ENCODE measurements at places on chromosomes 3 and 15.

GRCh38 chr3:31639828-31640227, 107.1 kb downstream of the STT3B start:
- no peak overlapping the region for H3K4me3 ChIP-seq
- H3K27ac ChIP-seq: no peak overlapping the region
- H3K36me3 ChIP-seq: peaks cover 9% of the 10 kb centered on the region
- DNase-seq: no peak
- no peaks in the 10 kb centered on the region for H3K4me1 ChIP-seq

DNA sequence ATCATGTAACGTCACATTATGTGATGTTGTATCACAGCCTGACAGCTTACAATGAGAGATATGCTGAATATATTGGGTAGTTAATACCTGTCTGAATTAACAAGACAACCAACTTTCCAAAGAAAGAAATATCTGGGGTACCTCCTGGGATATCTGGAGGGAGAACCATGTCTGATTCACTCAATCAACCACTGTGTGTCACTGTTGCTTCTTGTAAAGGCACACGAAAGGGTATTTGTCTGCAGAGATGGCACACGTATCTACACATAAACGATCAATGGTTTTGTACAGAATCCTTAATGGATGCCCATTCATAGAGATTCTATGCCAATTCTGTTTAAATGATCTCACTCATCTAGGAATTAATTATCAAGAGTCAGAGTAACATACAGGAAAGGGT, 252.1 kb upstream of the TMCO5A start:
- no peaks in the 10 kb centered on the region for H3K27me3 ChIP-seq
- no peaks in the 10 kb centered on the region for H3K36me3 ChIP-seq
- H3K4me1 ChIP-seq: no peaks in the 10 kb centered on the region
- H3K4me3 ChIP-seq: no peak overlapping the region

GRCh38 chr3:94612631-94613030, 549.8 kb downstream of the NSUN3 start:
- H3K4me3 ChIP-seq: no peak overlapping the region
- H3K27ac ChIP-seq: no peak overlapping the region
- H3K4me1 ChIP-seq: no peaks in the 10 kb centered on the region
- no peaks in the 10 kb centered on the region for H3K36me3 ChIP-seq
- H3K27me3 ChIP-seq: no peaks in the 10 kb centered on the region
- no peak for DNase-seq

DNA sequence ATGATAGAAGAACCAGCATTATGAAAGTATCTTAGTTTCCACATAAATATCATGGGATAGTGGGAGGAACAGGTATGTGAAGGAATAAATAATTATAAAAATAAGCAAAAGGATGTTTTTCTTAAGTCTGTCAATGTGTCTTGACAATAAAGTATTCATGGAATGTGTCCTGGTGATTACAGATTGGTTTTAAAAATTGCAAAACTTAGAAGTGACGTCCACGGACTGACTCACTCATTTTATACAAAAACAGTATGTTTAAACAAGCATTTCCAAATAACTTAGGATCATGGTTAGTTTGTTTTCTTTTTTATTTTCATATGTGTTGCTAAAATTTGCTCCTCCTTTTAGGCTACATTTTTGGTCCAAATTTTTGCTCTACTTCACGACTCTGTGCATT, 687.0 kb upstream of the NECTIN3 start:
- no peaks in the 10 kb centered on the region for H3K27me3 ChIP-seq
- no peak overlapping the region for H3K4me3 ChIP-seq
- no peak overlapping the region for H3K27ac ChIP-seq
- H3K4me1 ChIP-seq: no peaks in the 10 kb centered on the region
- no peak for DNase-seq

DNA sequence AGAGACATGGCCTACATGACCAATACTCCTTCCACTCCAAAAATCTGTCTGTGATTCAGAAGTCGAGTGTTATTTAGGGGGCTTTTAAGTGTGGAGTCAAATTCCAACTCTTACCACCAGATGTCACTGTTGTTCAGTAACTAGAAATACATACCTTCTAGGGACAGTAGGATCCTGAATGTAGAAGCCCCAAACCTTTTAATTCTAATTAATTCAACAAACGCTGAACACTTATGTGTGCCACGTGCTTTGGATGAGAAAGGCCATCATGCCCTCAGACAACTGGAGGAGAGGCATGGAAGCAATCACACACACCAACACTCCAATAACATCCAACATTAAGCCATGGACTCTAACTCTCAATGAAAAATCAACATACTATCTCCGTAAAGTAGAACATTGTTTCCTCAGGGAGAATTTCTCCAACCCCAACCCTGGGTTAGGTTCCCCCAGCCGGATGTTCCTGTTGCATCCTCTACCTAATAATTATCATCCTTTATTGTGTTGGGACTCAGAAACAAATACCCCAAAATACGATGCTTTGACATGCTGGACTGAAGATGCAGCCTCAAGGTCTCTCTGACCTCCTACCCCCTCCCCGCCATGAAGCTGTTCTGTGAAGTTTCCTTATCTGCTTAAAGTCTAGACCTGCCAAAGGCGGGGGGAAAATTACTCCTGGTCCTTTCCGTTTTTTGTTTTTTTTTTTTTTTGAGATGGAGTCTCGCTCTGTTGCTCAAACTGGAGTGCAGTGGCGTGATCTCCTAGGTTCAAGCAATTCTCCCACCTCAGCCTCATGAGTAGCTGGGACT, 8.0 kb upstream of the CCDC13 start:
- H3K4me1 ChIP-seq: no peaks in the 10 kb centered on the region
- no peak overlapping the region for H3K27ac ChIP-seq
- H3K27me3 ChIP-seq: no peaks in the 10 kb centered on the region
- peak; percentile 26 for DNase-seq
- peaks cover 21% of the 10 kb centered on the region for H3K36me3 ChIP-seq
- no peak overlapping the region for H3K4me3 ChIP-seq

- no peak for DNase-seq
- no peaks in the 10 kb centered on the region for H3K4me1 ChIP-seq
- H3K27me3 ChIP-seq: no peaks in the 10 kb centered on the region
- H3K27ac ChIP-seq: no peak overlapping the region
- no peaks in the 10 kb centered on the region for H3K36me3 ChIP-seq
Observed at GRCh38 chr3:86175593-86176444, 815.1 kb downstream of the VGLL3 start.

DNA sequence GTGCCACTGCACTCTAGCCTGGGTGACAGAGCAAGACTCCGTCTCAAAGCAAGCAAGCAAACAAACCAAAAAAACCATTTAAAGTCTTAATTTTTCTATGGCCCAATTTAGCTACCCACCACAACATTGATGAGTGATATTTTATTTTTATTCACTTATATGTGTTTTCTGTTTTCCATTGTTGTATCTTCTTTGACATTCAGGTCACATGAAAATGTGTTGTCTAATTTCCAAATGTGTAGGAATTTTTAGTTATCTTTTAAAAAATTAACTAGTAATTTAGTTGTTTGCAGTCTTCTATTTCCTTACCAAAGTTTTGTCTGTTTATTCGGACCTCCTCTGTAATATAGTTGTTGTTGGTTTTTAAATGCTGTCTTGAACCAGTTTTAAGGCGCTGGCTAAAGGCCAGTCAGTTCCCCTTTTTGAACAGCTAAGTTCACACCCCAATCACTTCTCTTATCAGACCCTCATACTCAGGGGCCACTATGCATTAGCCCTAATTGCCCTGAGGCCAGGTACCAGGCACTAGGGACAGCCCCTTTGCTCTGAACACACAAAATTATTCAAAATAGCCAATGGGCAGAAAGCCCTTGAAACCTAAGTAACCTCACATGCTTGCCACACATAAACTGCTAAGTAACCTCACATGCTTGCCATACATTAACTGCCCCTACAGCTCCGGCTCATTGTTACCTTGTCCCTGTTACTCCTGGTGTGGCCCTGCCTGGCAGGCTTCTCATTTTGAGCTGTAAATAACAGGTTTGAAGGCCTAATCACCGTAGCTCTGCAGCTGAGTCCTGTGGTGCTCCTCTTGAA, 4.3 kb upstream of the CCR4 start:
- no peak overlapping the region for H3K4me3 ChIP-seq
- no peaks in the 10 kb centered on the region for H3K27me3 ChIP-seq
- H3K4me1 ChIP-seq: no peaks in the 10 kb centered on the region
- no peak for DNase-seq
- H3K27ac ChIP-seq: no peak overlapping the region

DNA sequence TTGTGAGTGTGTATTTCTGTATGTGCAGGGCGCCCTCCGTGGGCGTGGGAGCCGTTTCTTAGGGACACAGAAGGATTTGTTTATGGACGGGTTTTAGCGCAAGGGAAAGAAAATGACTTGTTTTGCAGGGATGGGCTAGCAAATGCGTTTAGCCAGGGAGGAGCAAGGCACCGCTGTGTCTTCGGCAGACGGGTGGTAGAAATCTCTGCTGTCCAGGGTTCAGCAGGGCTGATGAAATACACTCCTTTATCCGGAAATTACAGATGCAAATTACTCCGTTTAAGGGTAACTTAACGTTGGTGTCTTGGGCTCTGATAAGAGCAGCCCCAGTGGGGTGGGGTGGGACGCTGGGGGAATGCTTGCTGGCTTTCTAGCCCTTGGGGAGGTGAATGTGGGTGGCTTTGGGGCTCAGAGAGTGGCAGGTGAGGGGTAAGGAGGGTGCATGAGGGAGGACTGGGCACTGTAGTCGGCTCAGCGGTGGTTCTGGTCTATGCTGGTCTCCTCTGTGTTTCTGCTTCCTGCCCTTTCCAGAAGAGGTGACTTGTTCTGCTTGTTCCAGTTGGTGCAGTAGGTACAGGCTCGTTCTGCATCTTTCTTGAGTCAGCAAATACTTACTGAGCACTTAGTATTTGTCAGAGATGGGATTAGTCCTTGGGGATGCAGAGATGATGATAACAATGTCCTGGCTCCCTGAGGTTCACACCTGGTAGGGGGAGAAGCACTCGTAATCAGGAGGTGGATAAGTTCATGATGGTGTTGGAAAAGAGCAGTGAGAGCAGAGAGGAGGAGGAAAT, 954 bp downstream of the SV2B start:
- no peaks in the 10 kb centered on the region for H3K36me3 ChIP-seq
- DNase-seq: no peak
- H3K4me1 ChIP-seq: peaks cover 42% of the 10 kb centered on the region

- H3K27ac ChIP-seq: no peak overlapping the region
- no peaks in the 10 kb centered on the region for H3K36me3 ChIP-seq
Observed at GRCh38 chr3:127483902-127484591, 106.5 kb downstream of the TPRA1 start.

DNA sequence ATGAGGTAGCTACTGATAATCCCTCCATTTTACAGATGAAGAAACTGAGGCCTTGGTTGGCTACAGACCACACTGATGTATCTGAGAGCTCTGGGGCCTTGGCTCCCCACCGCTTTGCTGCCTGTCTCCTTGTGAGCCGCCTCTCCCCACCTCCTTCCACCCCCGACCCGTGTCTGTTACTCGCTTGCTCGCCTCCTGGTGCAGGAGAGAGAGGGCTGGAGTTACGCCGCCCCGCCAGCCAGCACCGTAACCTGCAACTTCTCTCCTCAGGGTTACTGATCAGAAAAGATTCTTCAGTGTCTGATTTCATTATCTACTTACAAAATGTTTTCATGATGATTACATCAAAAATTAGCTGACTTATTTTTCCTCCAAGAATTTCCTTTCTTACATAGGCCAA, 34.1 kb downstream of the TM2D3 start:
- peak; percentile 57 for DNase-seq
- H3K36me3 ChIP-seq: no peaks in the 10 kb centered on the region
- peak overlapping the region; percentile 20 for H3K27ac ChIP-seq
- H3K4me1 ChIP-seq: peaks cover 47% of the 10 kb centered on the region

GRCh38 chr3:14132689-14133088, 7.8 kb downstream of the TMEM43 start:
- no peak for DNase-seq
- no peak overlapping the region for H3K27ac ChIP-seq
- H3K27me3 ChIP-seq: no peaks in the 10 kb centered on the region
- peaks cover 13% of the 10 kb centered on the region for H3K4me1 ChIP-seq
- no peak overlapping the region for H3K4me3 ChIP-seq

DNA sequence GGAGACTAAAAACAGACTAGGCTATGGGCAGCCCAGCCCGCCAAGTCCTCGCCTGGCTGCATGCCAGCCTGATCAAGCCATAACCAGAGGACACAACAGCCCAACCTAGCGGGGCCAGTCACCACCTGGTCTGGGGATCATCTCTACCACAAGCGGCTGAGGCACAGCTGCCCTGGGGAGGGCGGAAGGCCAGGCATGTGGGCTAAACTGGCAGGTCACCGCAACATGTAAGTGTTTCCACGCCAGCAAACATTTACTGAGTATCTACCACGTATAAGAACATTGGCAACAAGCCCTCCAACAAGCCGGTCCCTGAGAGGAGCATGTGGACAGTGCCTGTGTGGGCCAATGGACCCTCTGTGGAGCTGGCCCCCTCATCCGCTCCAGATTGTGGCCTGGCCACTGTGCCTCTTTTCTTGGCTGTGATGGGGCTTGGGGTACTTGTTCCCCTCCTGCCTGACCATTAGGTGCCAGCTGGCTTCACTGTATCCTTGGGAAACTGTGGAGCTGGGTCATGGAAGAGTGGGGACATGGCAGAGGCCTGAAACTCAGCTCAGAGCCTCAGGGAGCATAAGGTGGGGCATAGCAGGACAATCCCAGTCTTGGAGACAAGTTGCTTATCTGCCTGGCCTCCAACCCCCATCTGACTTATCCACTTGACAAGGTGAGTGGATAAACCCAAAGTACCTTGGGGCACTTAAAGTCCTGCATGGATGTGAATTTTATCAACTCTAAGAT, 9.0 kb downstream of the UBXN7 start:
- peak overlapping the region; percentile 71 for H3K27ac ChIP-seq
- no peaks in the 10 kb centered on the region for H3K27me3 ChIP-seq
- no peaks in the 10 kb centered on the region for H3K36me3 ChIP-seq
- no peak overlapping the region for H3K4me3 ChIP-seq
- DNase-seq: peak; percentile 76

DNA sequence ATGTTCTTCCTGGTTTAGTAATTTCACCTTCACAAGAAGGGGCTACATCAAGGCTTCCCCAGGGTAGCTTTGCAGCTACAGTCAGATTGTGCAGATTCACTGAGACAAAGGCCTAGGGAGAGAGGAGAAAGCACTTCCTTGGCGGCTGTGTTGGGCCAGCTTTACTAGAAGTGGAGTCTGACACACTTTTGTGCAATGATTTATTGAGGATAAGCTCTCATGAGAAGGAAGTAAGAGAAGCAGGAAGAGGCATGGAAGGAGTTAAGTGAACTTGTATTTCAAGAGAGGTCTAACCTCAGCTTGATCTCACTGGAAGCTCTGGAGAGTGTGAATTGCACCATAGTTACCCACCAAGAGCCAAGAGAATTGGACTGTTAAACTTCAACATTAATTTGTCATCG, 78.9 kb downstream of the TGFBR2 start:
- no peaks in the 10 kb centered on the region for H3K27me3 ChIP-seq
- no peak for DNase-seq
- peak overlapping the region; percentile 48 for H3K27ac ChIP-seq
- H3K4me3 ChIP-seq: no peak overlapping the region

- no peak overlapping the region for H3K27ac ChIP-seq
- no peaks in the 10 kb centered on the region for H3K4me1 ChIP-seq
- no peaks in the 10 kb centered on the region for H3K36me3 ChIP-seq
- H3K27me3 ChIP-seq: no peaks in the 10 kb centered on the region
- no peak overlapping the region for H3K4me3 ChIP-seq
Observed at GRCh38 chr3:77898621-77899020, 858.7 kb downstream of the ROBO2 start.

GRCh38 chr15:28094732-28095521, 4.2 kb downstream of the OCA2 start:
- no peaks in the 10 kb centered on the region for H3K4me1 ChIP-seq
- H3K36me3 ChIP-seq: no peaks in the 10 kb centered on the region
- peak overlapping the region; percentile 54 for H3K4me3 ChIP-seq

All from right atrium auricular region (tissue), 2 donors.